LHCN-M2 (cell line): ENCODE measurements at places on chromosomes 16 and 17.

DNA sequence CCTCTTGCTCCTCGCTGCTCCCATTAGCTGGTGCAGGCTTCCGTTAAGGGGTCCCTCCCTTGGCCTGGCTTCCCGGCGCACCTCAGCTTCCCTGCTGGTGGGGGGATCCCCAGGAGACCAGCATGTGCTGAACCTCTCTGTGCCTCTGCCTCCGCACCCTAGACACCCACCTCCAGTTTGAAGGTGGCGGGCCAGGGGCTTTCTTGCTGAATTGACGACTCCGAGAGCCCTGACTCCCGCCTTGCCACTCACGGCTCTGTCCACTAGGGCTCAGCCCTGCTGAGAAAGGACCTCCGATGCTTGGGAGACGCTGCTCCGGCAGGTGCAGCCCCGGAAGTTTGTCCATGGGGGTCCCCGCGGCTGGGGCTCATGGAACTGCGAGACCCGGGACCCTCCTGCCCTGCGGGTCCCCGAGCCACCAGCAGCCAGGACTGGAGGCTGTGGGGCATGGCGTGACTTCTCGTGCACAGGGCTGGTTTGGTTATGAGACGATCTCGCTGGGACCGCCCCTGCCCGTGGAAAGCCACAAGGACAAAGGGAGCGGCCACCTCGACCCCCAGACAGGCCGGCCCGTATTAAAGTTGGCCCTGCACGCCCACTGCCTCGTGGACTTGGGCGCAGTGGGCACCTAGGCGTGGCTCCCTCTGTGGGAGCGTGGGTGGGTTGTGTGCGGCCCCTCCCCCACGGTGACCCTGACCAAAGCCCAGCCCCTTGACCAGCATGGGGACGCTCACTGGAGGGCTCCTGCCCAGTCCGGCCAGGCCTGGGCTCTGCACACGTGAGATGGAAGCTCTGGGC is 8.1 kb downstream of the CHMP6 start:
- DNase-seq, result no peak

DNA sequence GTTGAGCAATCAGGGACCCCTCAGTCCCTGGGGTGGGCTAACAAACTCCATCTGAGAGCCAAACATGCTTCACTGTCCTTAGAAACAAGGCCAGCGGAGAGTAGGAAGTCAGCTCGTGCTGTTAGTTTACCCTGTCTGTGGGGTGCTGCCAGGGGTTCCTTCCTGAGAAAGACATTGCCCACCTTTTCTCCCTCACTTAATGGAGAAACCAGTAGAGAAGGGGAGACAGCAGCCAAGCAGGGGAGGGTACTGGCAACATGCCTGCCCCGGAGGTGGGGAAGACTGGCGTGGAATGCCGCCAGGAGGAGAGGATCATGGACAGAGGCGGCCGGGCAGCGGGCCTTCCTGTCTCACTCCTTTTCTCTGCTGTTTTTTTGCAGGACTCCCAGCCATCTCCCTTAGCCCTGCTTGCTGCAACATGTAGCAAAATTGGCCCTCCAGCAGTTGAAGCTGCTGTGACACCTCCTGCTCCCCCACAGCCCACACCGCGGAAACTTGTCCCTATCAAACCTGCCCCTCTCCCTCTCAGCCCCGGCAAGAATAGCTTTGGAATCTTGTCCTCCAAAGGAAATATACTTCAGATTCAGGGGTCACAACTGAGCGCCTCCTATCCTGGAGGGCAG is 19.9 kb downstream of the SP2 start:
- no peak for DNase-seq

DNA sequence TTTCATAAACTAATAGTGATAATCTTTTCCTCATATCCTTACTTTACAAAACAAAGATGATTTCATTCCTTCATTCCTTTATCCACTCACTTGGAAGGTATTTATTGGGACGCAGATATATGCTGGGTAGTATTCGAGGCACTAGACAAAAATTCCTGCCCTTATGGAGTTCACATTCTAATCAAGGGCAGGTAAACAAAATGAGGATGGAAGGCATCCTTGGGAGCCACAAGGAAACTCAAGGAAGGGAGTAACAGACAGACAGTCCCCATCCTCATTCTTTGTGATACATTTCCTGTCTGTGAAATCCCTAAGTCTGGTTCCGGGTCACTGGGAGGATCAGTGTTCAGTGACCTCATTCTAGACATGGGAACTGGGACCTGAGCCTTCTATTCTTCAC is 45.2 kb downstream of the SLC6A2 start:
- no peak for DNase-seq

DNA sequence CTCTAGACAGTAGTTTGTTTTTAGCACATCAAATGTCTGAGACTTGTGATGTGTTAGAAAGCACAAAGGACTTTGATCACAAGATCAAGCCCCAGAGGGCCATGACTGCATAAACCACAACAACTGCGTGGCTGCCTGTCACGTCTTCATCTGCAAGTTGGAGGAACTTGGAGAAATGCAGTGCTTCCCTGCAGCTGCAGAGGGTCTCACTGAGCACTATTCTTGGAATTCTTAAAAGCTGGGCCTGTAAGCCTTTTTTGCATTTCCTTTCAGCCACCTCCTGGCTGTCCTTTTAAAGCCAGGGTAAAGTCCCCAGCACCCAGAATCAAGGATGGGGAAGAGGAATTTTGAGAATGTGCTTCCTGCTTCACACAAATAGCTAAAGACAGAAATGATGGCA is 431.3 kb downstream of the MAF start:
- peak; percentile 5 for DNase-seq

GRCh38 chr17:68102318-68102758 is 66.8 kb downstream of the KPNA2 start:
- DNase-seq, result no peak

- no peak for DNase-seq
These were observed 281.6 kb upstream of the FOXF1 start for GRCh38 chr16:86228713-86229112.

DNA sequence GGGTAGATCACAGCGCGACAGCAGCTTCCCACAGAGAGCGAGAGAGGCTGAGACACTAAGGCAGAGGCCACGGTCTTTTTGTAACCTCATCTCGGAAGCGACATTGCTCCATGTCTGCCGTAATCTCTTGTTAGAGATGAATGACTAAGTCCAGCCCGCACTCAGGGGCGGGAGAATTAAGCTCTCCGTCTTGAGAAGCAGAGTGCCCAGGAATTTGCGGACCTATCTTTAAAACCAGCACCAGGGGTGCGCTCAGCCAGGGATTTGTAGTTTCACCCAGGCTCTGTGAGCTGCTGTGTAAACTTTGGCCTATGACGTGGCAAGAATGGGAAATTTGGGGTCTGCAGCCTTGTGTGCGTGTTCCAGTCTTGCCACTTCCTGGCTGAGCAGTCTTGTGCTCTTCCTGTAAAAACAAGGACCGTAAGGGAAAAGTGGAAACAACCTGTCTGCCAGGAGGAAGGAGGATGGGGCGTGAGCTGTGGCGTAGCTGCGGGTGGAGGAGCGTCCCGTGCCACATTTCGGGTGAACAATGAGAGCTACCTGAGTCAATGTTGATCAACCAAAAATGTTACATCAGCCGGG is 16.0 kb upstream of the JPH3 start:
- DNase-seq, result no peak

DNA sequence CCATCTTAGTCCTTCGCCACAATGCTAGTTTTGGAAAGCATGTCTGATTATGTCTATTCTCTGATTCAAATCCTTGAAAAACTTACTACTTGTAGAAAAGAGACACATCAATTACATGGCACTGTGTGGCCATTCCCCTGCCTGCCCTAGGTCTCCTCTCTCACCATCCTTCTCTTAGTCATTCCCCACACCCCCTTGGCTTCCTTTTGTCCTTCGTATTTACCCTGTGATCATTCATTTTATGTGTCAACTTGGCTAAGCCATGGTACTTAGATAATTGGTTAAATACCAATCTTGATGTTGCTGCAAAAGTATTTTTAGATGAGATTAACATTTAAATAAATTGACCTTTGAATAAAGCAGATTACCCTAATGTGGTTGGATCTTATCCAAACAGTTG is 122.9 kb upstream of the CDH11 start:
- DNase-seq, result no peak

DNA sequence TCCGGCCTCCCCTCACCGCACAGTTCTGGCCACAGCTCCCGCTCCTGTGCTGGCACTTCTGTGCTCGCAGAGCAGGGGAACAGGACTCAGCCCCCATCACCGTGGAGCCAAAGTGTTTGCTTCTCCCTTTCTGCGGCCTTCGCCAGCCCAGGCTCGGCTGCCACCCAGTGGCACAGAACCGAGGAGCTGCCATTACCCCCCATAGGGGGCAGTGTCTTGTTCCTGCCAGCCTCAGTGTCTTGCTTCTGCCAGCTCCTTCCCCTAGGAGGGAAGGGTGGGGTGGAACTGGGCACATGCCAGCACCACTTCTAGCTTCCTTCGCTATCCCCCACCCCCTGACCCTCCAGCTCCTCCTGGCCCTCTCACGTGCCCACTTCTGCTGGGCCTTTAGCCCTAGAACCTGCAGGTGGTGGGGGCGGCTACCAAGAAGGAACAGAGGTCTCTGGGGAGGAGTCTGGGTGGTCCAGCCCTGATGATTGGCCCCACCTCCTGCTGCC is 645 bp upstream of the ELMO3 start:
- DNase-seq, result peak; percentile 50

DNA sequence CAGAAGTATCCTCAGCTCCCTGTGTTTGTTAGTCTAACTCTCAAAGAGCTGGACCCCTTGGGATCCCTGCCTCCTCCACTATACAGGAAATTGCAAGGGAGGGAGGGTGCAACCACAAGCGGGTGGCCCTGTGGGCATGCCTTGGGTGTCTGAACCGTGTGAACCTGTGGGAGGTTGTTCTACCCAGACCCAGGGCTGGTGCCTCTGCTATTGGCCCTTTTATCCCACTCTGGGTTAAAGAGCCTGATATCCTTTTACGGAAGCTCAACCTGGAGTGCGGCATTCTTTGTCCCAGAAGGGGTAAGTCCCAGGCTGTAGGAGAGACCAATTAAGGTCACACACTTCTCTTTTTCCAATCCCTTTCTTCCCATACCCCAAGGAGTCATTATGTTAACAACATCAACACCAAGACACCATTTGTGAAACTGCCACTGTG is 53.4 kb downstream of the ARSG start:
- DNase-seq, result no peak

DNA sequence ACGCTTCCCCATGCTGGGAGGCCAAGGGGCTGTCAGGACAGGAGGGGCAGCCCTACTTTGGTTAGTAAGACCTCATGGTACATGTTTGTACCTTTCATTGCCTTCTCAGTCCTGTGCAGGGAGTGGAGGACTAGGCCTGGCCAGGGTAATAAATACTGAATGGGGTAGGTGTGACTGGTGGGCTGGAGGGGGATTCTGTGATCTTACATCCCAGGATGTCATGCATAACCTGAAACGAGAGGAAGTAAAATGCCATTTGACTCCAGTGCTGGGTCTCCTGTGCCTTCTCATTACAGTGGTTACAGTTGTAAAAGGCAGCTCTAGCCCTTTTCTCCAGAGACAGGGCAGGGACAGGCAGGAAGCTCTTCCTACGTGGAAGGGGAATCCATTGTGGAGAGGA is 138.2 kb downstream of the AATF start:
- DNase-seq, result no peak

DNA sequence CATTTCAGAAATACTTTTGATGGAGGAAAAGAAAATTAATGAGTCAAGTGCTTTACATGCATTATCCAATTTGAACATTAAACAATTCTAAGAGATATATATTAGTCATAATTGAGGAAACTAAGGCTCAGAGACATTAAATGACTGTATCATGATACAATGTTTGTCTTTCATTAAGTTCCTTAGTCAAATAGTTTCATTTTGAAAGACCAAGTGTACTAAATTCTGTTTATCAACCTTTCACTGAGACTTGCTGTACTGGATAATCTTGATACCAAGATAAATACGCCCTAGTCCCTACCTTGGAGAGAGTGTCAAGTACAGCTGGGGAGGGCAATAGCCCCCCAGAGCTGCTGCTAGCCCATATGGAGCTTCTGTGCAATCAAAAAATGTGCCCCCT is 24.2 kb downstream of the TOM1L2 start:
- DNase-seq, result no peak

GRCh38 chr16:262121-262745 is 13.5 kb downstream of the RGS11 start:
- no peak for DNase-seq

DNA sequence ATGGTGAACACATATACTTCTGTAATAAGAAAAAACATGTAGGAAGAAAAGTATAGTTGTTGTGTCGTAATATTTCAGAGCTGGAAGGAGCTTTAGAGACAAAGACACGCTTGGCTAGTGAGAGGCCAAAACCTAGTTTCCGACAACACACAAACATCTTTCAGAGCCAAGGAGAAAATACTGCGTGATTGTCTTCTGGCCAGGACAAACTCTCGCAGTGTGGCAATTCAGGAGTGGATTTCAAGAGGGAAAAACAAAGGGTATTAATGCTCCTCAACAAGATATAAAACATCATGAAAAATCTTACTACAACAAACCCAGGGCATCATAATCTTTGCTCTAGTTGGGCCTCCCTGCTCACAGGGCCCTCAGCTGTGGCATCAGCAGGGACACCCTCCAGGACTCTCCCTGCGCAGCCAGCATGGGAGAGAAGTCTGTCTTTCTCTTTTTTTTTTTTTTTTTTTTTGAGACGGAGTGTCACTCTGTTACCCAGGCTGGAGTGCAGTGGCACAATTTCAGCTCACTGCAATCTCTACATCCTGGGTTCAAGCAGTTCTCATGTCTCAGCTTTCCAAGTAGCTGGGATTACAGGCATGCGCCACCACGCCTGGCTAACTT is 66.4 kb downstream of the CYB5B start:
- no peak for DNase-seq

DNA sequence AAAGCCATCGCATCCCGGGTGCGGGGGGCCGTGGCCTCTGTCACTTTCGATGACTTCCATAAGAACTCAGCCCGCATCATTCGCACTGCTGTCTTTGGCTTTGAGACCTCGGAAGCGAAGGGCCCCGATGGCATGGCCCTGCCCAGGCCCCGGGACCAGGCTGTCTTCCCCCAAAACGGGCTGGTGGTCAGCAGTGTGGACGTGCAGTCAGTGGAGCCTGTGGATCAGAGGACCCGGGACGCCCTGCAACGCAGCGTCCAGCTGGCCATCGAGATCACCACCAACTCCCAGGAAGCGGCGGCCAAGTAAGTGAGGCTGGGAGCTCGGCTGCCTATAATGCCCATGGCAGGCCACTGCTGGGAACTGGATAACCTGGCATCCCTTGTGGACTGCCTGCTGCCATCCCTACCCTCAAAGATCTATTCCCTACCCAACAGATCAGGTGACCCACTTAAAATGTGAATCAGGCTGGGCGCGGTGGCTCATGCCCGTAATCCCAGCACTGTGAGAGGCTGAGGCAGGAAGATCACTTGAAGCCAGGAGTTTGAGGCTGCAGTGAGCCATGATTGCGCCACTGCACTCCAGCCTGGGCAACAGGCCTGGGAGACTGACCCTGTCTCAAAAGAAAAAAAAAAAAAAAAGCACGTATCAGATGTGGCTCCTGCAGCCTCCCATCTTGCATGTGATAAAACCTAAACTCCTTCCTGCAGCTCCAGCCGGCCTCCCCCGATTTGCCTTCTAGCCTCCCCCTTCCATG is 18.3 kb downstream of the CDIPT start:
- no peak for DNase-seq

GRCh38 chr16:85461814-85462713 is 151.1 kb upstream of the GSE1 start:
- DNase-seq, result no peak

GRCh38 chr17:63601439-63602371 is 1.0 kb downstream of the TACO1 start:
- DNase-seq, result no peak

GRCh38 chr17:49734515-49735490 is 27.0 kb upstream of the SLC35B1 start:
- no peak for DNase-seq

GRCh38 chr16:86762095-86762494 is 183.7 kb downstream of the FOXL1 start:
- DNase-seq, result no peak
